ENCODE measurements at places on chromosomes 1 and 21.

DNA sequence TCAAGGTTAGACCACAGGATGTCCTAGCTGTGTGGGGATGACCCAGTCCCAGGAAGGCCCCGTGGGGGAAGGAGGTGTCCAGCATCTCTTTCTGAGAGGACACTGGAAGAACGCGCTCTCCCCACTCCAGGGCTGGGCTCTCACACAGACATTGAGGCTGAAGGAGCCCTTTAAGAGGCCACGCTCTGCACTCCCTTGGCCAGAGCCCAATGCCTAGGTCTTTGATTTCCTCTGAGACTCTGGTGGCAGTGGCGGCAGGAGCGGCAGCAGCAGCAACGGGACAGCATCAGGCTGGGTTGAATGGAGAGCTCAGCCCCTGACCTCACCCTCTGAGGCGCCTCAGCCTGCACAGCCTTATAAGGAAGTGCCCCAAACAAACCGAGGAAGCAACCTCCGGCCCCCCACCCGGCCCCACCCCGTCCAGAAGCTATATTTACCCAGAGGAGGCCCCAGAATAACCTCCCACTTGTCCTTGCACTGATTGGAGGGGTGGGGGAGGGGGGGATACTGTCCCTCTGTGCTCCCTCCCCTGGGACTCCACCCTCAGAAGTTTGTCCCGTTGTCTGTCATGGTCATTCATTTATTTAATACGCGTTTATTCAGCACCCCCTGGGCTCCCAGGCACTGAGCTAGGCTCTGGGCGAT, 12.3 kb downstream of the NES start:
- no peak for DNase-seq

GRCh38 chr1:174040387-174040786, 18.2 kb upstream of the RC3H1 start:
- peak; percentile 45 for DNase-seq

- no peak for DNase-seq
Observed at GRCh38 chr1:228071839-228072657, 10.5 kb upstream of the ARF1 start.

GRCh38 chr1:15192916-15193550, 39.5 kb downstream of the TMEM51 start:
- no peak for DNase-seq

DNA sequence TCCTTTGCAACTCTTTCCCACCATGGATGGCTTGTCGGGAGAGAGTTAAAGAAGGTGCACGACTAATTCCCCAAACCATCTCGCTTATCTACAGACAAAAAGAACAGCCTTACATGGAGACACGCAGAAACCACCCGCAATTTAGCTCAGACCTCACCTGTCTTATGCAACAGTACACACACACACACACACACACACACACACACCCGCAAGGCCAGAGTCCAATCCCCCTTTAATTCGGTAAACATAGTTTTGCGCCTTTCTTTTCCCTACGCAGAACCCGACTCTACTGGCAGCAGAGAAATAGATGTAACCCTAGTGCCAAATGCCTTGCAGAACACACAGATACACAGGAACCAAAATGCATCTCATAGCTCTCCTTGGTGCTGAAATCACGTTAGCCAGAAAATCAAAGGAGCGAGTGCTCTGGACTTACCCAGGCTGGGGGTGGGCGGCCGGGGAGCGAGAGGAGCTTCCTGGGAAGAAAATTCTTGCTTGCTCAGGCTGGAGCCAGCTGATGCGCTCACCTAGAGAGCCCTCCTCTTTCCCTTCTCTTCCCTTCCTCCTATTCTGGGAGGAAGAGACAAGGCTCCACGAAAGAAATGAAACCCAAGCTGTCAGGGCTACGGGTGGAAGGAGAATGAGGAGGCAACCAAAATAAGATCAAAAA, 470 bp downstream of the TNR start:
- DNase-seq, result no peak

DNA sequence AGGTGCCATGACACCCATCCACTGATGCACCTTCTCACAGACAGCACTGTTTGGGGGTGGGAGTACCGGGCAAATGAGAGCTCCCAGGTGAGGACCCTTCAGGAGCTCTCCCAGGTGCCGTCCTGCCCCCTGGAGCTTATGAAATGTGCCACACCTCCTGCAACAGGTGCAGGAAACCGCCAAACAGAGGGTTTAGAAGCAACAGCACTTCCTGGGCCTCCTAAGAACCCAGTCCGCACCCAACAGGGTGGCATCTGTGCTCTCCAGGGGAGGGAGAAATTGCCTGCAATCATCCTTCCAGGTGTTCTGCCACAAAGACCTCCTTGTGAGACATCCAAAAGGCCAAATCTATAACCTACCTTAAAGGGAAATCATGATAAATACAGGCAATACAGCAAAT, 87.7 kb upstream of the ATP1B1 start:
- DNase-seq, result no peak

DNA sequence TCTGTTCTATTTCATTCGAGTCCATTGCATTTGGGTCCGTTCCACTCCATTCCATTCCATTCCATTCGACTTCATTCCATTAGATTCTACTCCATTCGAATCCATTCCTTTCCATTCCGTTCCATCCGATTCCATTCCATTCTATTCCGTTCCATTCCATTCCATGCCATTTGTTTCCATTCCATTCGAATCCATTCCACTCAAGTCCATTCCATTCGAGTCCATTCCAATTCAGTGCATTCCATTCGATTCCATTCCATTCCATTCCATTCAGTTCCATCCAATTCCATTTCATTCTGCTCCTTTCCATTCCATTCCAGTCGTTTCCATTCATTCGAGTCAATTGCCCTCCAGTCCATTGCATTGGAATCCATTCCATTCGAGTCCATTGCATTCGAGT, 2603.7 kb upstream of the TPTE start:
- no peak for DNase-seq

GRCh38 chr21:41660748-41661147, 106.1 kb downstream of the RIPK4 start:
- no peak for DNase-seq

GRCh38 chr1:230065161-230065560, 1.9 kb upstream of the GALNT2 start:
- DNase-seq, result no peak

DNA sequence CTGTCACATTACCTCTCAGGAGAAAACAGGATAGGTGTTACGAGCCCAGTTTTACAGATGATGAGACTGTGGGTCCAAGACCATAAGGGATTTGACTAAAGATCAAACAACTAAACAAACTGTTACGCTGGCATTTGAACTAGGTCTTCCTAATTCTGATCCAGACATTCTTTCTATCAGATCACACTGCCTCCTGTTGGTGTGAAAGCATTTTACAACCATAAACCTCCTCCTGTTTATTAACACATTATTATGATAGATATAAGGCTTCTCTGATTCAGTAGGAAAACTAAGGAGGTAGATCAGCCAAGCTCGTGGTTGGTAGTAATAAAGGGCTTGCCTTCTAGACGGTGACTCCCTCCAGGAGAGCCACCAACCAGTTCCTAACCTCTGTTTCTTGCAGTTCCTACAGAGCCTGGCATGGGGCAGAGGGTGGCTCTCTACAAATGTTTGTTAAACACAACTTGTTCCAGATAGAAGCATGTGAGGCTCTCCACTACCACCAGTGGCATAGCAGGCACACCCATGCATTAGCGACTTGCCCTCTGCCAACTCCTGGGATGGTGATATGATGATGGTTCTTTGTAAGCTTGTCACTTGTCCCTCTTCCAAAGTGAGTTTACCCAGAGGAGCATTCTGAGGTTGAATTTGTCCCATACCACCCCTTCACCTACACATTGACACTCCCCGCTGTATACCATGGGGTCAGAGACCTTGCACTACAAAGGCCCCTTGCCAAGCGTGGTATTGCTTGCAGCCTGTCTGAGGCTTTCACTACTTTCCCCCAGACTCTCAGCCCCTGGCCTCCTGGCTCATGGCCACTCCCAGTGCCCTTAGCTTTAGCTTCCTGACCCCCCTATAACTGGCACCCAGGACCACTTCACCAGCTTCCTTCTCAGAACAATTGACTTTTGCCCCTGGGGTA, 96.4 kb upstream of the HOOK1 start:
- no peak for DNase-seq

DNA sequence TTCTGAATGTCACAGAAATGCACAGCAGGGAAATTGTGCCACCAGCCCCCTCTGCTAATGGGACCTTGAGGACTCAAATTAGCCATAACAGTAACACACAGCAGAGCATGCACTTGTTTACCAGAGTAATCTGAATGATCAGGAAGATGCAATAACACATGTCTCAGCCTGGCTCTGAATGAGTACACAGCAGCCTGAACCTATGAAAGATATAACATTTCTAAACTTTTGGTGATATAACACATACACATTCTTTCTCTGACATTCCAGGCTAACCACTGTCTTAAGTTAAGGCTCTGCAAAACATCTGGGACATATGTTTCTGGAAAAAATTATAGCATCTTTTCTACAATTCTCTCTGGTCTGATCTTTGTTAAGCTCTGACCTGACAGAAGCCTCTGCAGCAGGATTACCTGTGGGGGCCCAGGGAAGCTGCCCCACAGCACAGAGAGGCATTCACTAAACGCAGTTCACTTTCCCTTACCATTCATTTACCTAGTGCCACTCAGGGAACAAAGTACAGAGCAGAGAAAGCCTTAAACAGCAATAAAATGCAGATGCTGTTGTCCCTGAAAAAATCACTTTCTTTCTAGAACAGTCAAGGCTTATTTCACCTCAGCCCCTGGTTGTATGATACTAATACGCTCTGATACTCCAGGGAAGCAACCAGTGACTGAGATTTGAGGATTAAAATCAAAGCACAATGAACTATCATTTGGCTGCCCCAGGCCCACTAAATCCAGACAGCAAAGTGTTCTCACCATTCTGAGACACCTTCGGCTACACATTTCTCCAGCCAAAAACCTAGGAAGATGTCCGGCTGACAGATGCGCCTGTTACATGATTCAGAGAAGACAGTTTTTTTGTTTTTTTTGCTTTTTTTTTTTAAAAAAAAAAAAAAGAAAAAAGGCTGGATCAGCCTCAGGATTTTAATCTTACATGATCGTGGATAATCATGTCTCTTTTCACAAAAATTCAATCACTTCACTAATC, 54.0 kb upstream of the CNN3 start:
- DNase-seq, result no peak

DNA sequence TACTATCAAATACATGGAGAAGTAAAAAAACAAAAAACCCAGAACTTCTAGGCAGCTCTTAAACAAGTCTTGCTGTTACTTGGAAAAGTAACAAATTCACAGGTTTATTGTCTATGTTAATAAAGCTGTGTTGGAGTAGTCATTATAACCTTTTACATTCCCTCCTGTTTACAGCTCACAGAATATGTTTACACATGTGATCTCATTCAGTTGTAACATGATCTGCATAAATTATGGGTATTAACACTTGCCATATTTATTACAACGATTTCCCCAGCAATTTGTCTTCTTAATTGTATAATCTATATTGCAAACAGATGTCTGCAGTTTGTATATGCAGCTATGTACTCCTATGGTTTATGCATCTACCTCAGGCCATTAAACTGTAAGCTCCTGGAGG, 28.6 kb downstream of the ERG start:
- no peak for DNase-seq

GRCh38 chr1:97938285-97938642, 17.4 kb upstream of the DPYD start:
- no peak for DNase-seq

Measured in keratinocyte (primary cell).